Kidney (tissue), 22 donors: ENCODE measurements at places on chromosomes 5 and 9. TPM values are rescaled to one million over a fixed set of nuclear protein-coding genes. Genes with fewer than 3 reads are reported as not detected.

KCTD16 gene
- 2.5 TPM for total RNA-seq

GARIN3 gene
- not detected for total RNA-seq

DDX46 gene
- 39.7 TPM for total RNA-seq

DMRT3 gene
- total RNA-seq: not detected

PHAX gene
- 33.3 TPM for total RNA-seq

GFI1B gene
- total RNA-seq: 0.28 TPM

BNC2 gene
- total RNA-seq: 37.9 TPM

KLHL9 gene
- 30.5 TPM for total RNA-seq

TAF11L5 gene
- not detected for total RNA-seq

SLC6A19 gene
- 2.2 TPM for total RNA-seq

HEMGN gene
- total RNA-seq: 0.16 TPM

ORM1 gene
- not detected for total RNA-seq

BAAT gene
- total RNA-seq: 0.09 TPM

CHD1 gene
- total RNA-seq: 40.4 TPM

TRIM7 gene
- 6.3 TPM for total RNA-seq
